Mesothelial cell of epicardium (in vitro differentiated cells): ENCODE measurements at places on chromosomes 7 and 10.

- DNase-seq, result no peak
These were observed 23.7 kb downstream of the RTKN2 start for GRCh38 chr10:62244785-62245467.

DNA sequence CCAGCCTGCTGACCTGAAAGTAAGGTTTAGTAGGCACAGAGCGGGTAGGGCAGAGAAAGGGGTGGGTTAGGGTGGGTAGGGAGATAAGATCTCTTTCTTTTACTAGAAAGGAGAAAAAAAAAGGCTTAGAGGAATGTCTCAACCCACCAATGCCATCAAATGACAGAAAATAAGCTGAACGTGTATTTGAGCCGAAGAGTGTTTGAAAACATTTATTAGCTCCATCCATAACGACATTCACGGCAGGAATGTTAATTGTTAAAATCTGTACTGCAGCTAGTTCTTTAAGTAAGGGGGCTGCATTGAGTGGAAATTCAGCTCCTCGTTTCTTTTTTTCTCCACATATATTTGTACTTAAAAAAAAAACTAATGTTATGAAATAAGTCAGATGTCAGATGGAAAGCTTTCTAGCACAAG lies 63.7 kb upstream of the ARID5B start:
- DNase-seq, result no peak

GRCh38 chr7:3892686-3893085 lies 591.6 kb downstream of the SDK1 start:
- no peak for DNase-seq

DNA sequence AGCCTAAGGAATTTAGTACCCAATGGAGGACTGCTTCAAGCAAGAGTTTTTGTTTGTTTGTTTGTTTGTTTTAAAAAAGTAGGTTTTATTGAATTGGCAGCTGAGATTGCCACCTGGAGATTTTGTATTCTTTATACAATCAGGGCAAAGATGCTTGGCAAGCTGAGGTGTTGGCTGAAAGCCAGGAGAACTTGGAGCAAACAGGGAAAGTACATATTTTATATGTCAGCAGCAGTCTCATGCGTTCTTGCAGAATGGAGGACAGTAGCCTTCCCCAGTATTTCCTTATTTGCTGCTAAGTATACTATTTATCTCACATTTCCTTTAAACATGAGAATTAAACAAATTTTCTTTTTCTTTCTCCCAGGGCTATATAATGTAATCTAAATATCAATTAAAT lies 22.6 kb upstream of the ICA1 start:
- no peak for DNase-seq

- no peak for DNase-seq
These were observed 39.3 kb downstream of the UBE3C start for GRCh38 chr7:157177983-157178381.
